Substantia nigra (tissue), 51 donors: ENCODE measurements at places on chromosomes 3 and 15.

- no peak for DNase-seq
These were observed 1.5 kb downstream of the NSUN3 start for GRCh38 chr3:94064243-94064860.

GRCh38 chr3:12328132-12328836 lies 39.4 kb downstream of the PPARG start:
- no peak for DNase-seq

DNA sequence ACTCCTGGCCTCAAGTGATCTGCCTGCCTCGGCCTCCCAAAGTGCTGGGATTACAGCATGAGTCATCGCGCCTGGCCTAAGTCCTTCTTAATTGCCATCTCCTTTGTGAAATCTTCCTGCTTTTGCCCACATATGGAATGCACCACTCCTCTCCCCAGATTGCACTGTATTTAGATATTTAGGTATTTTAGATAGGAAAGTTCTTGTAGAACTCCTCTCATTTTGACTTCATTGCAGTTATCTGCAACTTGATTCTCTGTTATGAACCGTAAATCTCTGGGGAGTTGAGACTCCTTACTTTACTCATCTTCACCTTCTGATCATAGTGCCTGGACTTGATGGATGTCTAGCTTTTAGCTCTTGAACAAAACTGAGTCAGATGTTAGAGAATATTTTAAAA lies 150.7 kb downstream of the AKAP13 start:
- DNase-seq, result no peak

- no peak for DNase-seq
These were observed 491.8 kb downstream of the SQOR start for GRCh38 chr15:46126581-46126980.

GRCh38 chr3:112530573-112530972 lies 31.2 kb downstream of the ATG3 start:
- DNase-seq, result no peak

GRCh38 chr3:129525341-129525968 lies 3.0 kb upstream of the RHO start:
- no peak for DNase-seq

GRCh38 chr3:123028233-123028828 lies 768 bp upstream of the SEMA5B start:
- DNase-seq, result no peak

- no peak for DNase-seq
These were observed 55.6 kb upstream of the STXBP5L start for GRCh38 chr3:120852412-120852811.

DNA sequence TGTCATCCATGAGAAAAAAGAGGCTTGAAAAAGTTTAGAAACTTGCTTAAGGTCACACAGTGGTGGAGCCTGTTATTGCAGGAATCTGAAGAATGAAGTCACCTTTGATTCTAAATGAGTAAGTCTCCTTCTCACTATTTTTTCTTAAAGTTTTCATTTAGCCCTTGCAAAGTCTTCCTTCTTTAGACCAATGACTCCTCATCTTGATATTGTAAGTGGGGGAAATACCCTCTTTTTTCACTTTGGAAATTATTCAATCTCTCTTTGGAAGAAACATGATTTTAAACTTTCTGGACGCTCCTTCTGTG lies 787 bp upstream of the SLMAP start:
- no peak for DNase-seq

DNA sequence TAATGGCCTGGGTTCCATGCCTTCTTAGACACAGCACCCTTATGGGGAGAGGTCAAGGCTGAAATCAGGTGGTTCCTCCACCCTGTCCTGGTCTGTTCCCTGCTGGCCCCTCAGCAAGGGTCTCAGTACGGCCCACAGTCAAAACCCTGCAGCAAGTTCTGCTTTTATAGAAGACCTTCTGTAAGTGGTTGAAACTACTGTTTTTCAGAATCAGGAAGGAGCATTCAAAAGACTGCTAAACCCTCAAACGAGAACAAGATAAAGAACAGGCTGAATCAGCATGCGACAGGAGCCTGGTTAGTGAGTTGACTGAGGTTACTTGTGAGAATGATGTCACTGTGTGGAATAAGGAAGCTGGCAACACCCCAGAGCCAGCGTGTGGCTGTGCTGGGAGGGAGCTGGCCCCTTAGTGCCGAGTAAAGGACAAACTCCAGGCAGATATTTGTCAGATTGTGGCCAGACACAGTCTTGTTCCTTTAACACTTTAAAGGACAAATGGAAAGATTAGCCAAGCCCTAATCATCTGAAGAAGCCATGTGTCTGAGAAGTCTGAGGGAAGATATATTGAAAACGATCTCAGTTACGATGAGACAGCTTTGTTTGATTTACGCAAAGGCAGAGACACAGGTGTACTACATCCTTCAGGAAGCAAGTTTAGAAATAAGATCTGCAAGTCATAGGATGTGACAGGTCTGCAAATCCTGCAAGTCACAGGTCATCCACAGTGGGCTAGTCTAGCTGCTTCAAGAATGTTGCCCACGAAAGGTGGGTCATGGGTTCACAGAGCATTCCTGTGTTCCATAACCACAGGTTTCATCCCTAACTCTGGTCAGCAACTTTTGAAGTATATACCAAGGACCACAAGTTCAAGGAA lies 54.0 kb downstream of the B3GNT5 start:
- peak; percentile 23 for DNase-seq

DNA sequence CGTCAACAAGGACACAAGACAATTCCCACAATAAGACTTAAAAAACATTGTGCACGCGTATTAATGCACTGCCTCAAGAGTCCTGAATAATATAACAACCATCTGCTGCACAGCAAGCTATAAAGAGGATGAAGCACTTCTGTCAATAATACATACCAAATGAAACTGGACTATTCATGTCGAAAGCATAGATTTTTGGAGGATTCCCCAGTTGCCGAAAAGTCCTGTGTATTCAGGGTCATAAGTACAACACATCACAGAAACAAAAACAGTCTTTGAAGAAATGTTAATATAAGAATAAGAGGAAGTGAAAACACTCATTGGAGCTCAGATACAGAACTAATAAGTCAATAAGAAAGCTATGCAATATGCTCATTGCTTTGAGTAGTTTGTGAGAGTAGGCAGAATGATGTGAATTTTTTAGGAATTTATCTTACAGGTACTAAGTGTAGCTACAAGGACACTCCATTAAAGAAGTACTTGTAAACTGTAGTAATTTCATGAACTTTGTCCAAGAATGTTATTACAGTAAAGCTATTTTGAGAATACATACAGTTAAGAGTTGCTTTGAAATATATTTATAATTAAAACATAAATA lies 31.6 kb downstream of the CBLB start:
- DNase-seq, result no peak

DNA sequence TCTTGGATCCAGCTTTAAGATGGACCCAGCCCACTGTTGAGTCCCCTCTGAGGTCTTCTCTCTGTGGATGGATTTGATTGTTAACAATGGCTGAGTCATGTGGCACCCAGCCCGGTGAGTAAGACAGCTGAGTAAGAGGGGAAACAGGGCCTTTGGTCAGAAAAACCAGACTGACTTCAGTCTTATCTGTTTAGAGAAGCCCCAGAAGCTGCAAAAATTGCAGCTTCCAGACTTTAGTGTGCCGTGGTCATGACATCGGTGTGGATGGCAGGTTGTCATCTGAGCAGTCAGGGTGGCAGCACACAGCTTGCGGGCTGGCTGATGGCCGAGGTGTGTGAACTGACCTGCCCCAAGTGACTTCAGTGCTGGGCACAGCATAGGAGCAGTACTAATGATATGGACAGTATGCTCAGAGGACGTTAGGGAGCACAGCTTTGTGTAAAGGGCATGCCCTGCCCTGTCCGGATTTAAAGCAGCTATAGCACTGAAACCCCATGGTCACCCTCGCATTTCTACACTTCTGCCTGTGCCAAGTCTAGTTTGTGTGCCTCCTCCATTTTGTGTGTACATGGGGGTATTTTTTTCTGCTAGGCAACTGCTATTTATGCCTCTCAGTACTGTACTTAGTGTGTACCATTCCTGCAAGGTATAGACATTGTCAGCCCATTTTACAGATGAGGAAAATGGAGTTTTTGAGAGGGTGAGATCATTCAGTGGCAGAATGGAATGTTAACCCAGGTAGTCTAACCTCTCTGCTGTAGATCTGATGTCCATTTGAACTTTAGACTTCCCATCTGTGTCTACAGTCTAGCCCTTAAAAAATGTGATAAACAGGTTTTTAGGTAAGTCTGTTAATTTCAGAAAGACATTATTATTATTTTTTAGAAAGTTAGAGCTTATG lies 44.4 kb downstream of the FLNB start:
- DNase-seq, result peak; percentile 23

DNA sequence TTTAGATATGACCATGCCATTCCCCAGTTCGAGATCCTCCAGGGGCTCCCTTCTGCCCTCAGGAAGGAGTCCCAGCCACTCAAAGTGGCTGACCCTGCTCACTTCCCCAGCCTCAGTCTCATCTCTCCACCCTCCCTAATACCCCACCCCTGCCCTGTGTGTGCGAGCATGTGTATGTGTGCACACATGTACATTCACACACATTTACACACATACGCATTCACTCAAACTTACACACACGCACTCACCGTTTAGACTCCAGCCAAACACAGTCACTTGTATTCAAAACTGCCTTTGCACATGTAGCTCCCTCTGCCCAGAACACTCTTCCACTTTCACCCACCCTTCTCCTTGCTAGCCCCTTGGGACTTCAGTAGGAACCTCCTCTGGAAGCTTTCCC lies 11.4 kb downstream of the PLA2G4E start:
- DNase-seq, result no peak

GRCh38 chr15:57376696-57377477 lies 582 bp downstream of the CGNL1 start:
- DNase-seq, result no peak

GRCh38 chr3:100256731-100257151 lies 4.1 kb upstream of the TBC1D23 start:
- no peak for DNase-seq

- DNase-seq, result no peak
These were observed 91.5 kb downstream of the MYLK start for GRCh38 chr3:123792473-123793201.

DNA sequence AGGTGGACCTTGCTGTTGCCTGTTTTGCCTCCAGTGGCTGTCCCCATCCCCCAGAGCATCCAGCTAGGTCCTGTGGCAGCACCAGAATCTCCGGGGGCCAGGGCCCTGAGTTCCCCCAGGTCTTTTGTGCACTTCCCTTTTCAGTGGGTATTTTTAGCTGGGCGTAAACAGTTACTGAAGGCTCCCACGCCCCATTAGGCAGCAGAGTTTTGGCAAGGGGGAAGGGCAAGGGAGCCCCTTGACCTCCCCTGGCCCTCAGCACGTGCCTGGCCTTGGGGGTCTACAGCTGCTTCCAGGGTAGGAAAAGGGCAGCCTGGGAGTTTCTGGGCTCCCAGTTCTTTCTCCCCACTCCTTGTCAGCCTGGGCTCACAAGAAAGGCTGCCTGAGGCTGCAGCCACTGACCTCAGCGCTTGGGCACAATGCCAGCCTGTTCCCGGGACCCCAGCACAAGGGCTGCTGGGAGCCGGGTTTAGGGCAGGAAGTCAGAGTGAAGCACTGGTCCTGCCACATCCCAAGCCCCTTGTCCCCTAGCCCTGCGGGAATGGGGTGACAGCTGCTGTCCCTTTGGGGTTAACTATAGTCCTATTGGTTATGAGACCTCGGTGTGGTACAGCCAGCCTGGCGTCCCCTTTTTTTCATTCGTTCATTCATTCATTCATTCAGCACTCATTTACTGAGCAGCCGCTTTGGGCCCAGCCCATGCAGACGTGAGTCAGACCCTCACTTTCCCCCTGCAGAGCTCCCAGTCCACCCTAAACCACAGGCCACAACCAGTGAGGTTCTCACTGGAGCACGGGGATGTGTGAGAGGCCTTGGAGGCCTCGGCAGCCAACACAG lies 8.4 kb downstream of the CSK start:
- DNase-seq, result peak; percentile 79

GRCh38 chr15:39381517-39381916 lies 199.4 kb upstream of the THBS1 start:
- DNase-seq, result no peak

DNA sequence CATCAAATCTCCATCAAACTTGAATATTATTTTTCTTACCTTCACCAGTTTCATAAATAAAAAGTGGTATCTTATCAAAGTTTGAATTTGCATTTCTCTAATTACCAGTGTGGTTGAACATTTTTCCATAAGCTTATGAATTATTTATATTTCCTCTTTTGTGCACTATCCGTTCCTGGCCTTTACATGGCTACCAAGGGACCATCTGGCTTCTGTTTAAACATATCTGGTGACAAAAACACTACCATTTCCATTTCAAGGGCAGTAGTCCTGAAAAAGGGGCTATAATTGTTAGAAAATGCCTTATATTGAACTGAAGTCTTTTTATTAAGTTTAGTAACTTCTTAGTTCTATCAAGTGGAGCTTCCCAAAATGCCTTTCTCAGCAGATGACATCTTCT lies 44.3 kb upstream of the TM4SF4 start:
- DNase-seq, result no peak
